ENCODE measurements at places on chromosomes 7 and 10.

- DNase-seq, result peak; percentile 20
These were observed 106.5 kb downstream of the HTR7 start for GRCh38 chr10:90751107-90751997.

DNA sequence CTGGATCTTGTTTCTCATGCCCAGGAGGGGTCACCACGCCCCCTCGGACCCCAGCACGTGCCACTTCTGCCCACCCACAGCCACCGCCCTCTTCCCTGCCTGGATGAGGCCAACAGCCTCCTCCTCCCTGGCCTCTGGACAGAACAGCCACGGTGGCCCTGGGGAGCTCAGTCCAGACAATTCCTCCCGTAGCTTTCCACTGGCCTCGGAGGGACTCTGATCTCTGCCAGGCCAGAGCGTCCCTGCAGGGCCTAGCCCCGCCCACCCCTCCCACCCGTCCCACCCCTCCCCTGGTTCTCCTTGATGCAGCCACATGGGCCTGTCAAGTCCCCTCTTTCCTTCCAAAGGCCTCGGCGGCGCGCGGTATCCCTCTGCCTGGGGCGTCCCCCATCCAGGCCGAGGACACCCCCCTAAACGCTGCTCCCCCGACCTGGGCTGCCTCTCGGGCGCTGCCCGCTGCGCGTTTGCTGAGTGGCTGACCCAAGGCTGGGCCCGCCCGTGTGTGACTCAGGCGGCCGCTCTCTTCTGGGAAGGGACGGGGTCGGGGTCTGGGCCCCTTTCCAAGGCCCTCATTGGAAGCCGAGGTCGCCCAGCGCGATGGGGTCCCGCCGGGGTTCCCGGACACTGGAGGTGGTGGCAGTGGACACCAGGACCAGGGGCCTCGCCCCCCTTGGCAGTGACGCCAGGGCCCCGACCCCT is 557 bp downstream of the TMEM120A start:
- no peak for DNase-seq

DNA sequence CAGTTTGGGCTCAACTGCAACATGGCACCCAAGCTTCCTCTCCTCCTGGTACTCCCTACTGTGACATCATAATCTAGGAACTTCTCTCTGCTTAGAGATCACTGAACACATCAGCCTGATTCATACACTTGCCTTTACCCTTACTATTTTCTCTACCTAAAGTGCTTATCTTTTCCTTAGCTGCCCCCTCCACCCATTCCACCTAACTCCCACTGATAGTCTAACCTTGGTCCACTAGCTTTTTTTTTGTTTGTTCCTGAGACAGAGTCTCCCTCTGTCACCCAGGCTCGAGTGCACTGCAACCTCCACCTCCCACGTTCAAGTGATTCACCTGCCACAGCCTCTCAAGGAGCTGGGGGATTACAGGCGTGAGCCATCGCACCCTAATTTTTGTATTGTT is 15.9 kb downstream of the CUL2 start:
- no peak for DNase-seq

- DNase-seq, result no peak
These were observed 86.7 kb downstream of the ARHGAP22 start for GRCh38 chr10:48517911-48518811.
